ENCODE measurements at places on chromosomes 5 and 9.

DNA sequence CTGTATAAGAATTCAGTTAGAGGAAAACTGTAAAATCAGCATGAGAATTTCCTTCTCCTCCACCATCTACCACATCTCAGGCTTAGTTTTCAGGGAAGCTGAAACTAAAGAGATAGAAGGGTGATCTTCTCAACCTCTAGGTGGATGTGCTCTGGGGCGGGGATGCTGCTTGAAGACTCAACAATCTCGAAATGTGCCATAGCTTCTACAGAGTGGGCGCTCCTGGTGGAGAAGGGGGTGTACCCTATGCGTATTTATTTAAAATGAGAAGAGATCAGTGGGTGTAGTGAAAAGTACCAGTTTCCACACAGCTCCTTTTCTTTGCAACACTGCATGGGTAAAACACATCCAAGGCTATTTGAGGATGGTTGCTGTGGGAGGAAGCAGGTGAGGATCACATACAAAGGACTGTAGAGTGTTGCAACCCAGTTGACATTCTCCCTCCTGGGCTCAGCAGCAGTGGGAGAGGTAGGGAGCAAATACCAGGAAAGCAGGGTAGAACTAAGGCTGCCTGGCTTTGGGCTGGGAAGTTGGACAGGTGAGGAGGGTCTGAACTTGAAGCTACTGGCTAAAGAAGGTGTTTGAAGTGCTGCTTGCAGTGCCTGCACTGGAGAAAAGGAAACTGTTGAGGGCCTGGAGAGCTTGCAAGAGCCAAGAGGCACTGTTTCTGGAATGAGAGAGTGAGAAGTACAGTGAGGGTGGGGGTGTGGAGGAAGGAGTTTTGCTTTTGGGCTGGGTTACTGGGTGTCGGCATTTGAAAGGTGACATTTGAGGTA is 73.1 kb downstream of the MAST4 start:
- no peak for DNase-seq

- DNase-seq, result no peak
Observed at GRCh38 chr9:14608540-14608939, 84.7 kb downstream of the ZDHHC21 start.

DNA sequence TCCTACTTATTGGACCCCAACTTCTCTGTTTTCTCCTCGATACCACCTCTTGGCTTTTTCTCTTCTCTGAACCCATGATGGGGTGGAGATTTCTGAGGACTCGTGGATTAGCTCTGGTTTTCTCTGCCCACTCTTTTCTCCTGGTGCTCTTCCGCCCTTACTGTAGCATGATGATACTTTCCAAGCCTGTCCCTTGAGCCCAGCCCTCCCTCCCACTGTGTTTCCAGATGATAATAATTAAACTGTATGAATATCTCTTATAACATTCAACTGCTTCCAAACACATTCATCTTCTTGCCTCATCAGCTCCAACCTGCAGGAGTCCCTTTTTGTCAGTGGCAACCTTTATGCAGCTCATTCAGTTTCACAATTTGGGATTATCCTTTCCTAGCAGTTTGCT is 494.2 kb upstream of the KLF4 start:
- DNase-seq, result no peak

GRCh38 chr5:172971482-172971881 is 12.1 kb upstream of the ATP6V0E1 start:
- no peak for DNase-seq

- no peak for DNase-seq
Observed at GRCh38 chr9:113345190-113345589, 4.2 kb upstream of the BSPRY start.

GRCh38 chr5:72507231-72507906 is at the start of gene ZNF366:
TSS of gene ZNF366 (minus strand) at chr5:72507410. CDS start at chr5:72461496, 45,914 bp downstream.
- no peak for DNase-seq

DNA sequence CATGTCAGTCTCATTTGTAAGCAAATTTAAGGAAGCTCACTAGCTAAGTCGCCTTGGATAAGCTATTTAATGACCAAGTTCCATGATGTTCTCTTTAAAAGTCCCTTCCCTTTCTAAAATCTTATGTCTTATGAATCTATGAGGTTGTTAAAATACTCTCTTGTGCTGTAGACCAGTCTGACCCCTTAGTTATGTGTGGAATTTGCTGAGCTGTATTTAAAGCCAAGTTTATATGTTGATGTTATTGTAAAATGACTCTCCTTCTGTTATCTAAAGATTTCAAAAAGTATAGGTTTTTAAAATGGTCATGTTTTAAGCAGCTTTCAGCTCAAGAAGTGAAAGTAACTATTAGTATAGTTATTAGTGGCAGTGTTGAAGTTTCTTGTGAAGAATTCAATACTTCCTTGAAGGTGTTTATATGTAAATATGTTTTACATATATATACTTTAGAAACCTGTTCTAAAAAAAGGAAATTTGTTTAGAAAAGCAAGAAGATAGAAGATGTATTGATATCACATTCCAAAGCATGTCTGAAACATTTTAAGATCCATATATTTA is 92.2 kb downstream of the CDC42SE2 start:
- DNase-seq, result no peak

DNA sequence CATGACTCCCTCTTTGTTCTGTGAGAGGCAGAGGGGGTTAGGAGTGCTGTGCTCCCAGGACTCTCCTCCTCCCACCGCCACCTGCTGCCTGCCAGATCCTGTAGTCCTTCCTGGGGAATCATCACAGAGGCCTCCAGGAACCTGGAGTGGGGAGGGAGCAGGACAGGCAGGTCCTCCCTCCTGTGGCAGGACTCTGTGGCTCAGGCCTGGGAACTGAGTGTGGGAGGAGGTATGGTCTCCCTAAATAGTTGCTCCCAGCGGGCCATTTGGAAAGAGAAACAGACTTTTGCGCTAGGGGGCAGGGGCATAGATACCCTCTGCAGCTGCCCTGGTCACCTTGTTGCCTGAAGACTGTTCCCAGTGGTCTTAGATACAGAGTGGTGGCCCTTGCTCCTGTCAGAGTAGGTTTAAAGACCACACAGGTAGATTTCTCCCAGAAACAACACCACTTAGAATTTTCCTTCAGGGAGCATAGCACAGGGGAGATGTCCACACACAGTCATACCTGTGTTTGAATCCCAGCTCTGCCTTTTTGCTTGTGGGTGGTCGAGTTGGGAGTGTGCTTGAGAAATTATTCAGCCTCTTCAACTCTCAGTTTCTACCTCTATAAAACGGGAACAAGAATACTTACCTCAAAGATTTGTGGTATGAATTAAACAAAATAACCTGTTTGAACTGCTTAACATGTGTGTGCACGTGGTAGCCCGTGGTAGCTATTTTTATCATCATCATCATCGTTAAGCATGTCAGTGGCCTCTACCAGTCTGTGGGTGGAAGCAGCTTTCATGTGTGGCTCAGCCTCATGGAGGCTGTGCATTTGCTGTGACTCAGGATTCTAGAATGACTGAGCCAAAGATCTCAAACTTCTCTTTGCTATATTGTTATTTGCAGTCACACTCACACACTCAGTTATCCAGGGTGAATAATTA is 55.8 kb downstream of the SLC22A5 start:
- peak; percentile 76 for DNase-seq

DNA sequence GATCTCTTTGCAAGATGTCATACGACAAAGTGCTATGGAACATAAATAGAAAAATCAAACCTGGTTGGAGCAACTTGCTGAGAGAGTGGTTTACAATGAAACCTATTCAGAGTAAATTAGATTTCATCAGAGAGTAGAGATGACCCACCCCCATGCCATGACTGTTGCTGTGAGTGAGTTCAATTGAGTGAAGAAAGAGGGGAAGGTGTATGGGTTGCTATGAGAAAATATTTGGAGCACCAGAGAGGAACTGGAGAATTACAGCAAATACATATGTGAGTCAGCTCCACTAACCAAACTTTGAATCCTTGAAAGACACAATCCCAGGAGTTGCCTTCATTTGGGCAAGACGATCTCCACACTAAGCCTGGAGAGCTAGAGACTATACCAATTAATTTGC is 217.2 kb downstream of the RFX3 start:
- DNase-seq, result no peak

GRCh38 chr5:151555760-151556576 is 35.2 kb downstream of the FAT2 start:
- DNase-seq, result no peak

DNA sequence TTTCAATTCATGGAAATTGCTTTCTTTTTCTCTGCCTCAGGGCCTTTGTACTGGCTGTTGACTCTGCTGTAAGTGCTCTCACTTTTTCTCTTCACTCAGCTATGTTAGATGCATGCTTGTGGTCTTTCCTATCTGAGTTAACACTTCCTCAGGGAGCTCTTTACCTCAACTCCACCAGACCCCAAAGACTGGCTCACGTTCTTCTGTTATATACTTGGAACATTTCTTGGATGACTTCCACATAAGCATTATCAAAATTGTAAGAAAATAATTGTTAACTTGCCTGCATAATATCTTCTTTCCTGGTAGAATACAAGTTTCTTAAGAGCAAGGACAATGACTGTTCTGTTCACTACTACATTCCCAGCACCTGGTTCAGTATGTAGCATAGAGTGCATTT is 455.9 kb downstream of the EBF1 start:
- DNase-seq, result no peak

DNA sequence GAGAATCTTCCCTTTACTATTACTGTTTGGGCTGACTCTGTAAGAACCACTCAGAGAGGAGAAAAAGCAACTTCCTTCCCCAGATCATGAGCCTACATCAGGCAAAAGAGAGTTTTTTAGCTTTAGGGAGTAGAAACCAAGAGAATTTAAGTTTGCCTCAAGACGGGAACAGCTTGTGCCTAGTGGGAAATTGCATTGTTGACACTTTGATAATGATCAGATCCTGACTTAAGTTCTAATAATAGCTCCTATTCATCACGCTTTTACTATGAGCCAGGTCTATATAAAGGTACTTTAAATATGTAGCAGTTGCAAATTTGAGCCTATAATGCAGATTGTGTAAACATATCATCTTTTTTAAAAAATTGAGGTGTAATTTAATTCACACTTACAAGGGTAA is 298.2 kb downstream of the MAN2A1 start:
- DNase-seq, result no peak

- DNase-seq, result no peak
Observed at GRCh38 chr5:27208051-27208450, 169.7 kb upstream of the CDH9 start.

DNA sequence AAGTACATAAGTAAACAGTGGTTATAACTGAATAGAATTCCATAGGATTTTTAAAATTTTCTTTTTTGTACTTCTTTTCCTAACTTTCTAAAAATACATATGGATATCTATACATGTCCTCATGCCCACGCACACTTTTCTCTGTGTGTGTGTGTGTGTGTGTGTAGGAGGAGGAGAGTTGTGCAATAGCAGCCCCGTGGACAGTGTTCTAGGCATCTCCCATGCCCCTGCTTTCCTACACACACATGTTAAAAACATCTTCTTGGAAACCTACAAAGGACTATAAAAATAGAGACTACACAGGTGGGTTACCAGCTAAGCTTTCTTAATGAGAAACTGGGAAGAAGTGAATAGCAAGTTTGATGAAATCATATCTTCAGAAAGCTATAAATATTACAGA is 19.8 kb upstream of the HEXB start:
- DNase-seq, result no peak

- no peak for DNase-seq
Observed at GRCh38 chr5:126965061-126965475, 65.3 kb downstream of the MARCHF3 start.

All from CD8-positive, alpha-beta T cell (primary cell).